Fibroblast of skin of scalp (primary cell): ENCODE measurements at places on chromosomes 5 and 9.

GRCh38 chr5:75512383-75513074, 838 bp downstream of the POLK start:
- DNase-seq = no peak

GRCh38 chr5:61551637-61552313, 219.7 kb downstream of the ZSWIM6 start:
- DNase-seq = no peak

GRCh38 chr5:1668141-1668721, 131.4 kb downstream of the MRPL36 start:
- DNase-seq = no peak

- no peak for DNase-seq
These were observed 70.1 kb upstream of the MAN2A1 start for GRCh38 chr5:109619606-109620005.

- peak; percentile 97 for DNase-seq
These were observed at the start of gene PCSK5 for GRCh38 chr9:75890472-75891276. PCSK5 (plus strand) TSS chr9:75890673; CDS start chr9:75891182, 509 bp downstream.

DNA sequence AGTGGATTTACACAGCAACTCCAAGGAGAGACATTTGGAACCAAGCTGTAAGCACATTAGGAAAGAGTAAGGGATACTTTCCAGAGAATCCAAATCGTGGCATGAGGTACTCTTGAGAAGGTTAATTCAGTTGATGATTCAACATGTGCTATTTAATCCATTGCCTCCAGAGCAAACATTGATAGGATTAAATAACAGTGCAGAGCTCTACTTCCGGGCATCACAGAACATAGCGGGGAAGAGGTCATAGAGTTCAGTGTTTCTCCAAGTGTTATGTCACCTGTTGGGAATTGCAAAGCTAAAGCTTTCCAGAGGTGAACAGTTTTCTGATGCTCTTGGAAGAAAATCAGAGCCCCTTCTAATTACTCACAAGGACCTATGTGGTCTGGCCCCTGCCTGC, 127.5 kb downstream of the PPP2R2B start:
- DNase-seq = no peak

DNA sequence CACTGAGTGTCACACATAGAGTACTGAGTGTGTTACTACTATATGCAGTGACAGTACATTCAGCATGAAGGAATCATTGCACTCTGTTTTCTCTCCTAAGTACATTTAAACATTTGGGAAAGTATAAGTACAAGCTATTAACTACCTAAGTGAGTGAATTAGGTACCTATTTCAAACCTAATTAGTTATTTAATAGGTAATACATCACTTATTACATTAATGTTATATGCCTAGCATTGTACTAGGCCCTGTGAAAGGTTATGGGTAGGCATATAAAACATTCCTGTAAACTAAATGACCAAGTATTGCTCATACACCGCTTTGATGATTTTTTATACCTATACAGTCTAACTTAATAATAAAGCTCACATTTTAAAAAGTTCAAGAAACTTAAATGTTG, 25.7 kb upstream of the PPP3R2 start:
- DNase-seq = no peak

DNA sequence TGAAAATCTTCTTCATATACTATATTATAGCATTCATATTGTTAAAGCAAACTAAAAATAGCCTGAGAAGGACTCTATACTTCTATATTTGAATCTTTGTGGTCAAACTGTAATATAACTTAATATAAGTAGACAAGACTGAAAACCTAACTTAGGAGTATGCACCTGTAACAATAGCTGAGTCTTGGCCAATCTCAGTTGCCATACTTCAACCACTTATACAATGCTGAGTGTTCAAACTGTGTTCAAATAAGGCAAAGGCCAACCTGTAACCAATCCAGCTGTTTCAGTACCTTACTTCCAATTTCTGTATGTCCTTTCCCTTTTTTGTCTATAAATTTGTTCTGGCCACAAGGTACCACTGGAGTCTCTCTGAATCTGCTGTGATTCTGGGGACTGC, 1360.8 kb upstream of the CDH9 start:
- no peak for DNase-seq

DNA sequence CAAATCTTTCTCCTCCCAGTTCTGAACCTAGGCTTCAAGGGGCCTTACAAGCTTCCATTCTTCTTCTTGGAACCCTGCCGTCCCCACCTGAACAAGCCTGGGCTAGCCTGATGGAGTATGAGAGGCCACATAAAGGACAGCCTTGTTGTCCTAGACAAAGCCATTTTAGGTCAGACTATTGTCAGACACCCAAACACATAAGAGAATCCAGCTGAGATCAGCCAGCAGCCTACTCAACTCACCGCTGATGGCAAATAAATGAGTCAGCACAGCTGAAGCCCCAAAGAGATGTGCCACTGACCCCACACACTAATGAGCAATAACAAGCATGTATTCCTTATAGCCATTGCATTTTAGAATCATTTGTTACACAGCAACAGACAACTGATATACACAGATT, 33.8 kb downstream of the SVEP1 start:
- DNase-seq = no peak

DNA sequence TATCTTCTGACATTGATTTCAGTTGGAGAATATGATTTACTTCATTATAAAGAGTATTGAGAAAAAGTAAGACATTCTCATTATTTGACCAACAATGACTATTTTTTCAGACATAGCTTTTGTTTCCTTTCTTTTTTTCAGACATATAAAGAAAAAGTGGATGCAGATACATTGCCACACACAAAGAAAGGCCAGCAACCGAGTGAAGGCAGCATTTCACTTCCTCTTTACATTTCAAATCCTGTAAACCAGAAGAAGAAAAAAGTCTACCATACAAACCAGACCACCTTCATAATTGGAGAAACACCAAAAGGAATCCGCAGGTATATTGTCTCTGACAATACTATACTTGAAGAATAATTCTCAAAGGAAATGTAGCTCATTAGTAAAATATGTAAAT, 128.9 kb downstream of the ERCC6L2 start:
- DNase-seq = no peak

DNA sequence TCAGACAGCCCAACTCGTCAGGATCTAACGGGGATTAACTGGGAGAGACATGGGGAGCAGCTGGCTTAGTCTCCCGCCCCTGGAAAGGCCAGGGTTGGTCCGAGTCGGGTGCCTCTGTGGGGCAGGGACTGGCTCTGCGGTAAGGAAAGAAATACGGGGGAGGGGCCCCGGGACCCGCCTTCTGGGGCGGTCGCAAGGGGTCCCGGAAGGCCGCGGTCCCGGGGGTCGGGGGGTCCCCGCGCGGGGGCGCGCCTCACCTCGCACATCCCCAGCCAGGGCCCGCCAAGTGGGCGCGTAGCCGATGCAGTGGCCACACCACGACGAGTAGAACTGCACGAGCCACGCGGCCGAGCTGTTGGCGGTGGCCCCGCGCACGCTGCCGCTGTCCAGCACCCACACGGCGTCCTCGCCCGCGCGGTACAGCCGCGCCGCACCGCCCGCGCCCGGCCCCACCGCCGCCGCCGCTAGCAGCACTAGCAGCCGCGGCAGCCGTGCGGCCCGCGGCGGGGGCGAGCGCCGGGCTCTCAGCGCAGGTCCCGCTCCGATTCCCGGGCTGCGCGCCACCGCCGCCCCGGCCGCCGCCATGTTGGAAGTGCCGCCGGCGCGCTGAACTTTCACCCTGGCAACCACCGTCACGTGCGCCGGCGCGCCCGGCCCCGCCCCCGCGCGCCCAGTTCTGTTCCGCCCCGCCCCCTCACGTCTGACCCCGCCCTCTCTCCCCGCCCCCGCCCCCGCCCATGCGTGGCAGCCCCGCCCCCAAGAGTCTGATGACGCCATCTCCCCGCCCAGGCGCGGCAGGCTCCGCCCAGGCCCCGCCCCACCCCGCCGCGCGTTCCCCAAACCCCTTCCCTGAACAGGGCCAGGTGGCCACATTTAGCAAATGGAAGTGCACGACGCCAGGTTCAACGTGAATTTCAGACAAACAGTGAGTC, at the start of gene QSOX2:
TSS of gene QSOX2 (minus strand) at position 594 of the 932 bp plus-strand sequence. CDS start at position 585, 9 bp downstream.
- peak; percentile 82 for DNase-seq

GRCh38 chr9:86257391-86257790, 2.1 kb downstream of the C9orf153 start:
- no peak for DNase-seq

GRCh38 chr5:6182271-6182815, 196.0 kb downstream of the MED10 start:
- no peak for DNase-seq

GRCh38 chr5:134590992-134591659, 41.5 kb downstream of the SAR1B start:
- no peak for DNase-seq

GRCh38 chr9:134987376-134987775, 69.7 kb upstream of the FCN1 start:
- no peak for DNase-seq

DNA sequence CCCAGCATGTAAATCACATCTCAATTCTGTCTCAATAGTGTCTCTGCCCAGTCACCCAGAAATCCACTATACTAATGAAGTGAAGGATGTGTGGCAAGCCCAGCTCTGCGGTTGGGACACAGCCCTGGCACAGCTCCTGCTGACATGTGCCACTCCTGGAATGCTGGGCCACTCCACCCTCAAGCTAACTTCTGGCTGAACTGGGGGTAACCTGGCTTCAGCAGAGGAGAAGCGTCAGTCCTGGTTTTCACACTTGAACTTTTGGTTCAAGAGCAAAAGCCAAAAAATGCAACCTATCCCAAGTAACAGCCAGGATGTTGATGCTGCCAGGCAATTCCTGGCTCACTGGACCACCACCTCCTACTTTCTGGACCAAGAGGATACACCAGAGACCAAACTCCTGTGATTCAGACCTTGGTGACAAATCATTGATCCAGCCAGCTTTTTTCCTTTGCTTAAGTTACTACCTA, 86.4 kb downstream of the ARRDC3 start:
- DNase-seq = no peak

- no peak for DNase-seq
These were observed 276.8 kb upstream of the RORB start for GRCh38 chr9:74220327-74220726.

- DNase-seq = peak; percentile 18
These were observed 1.3 kb downstream of the VCP start for GRCh38 chr9:35070823-35071813.

- peak; percentile 53 for DNase-seq
These were observed 21.4 kb downstream of the LHFPL2 start for GRCh38 chr5:78627175-78627574.

DNA sequence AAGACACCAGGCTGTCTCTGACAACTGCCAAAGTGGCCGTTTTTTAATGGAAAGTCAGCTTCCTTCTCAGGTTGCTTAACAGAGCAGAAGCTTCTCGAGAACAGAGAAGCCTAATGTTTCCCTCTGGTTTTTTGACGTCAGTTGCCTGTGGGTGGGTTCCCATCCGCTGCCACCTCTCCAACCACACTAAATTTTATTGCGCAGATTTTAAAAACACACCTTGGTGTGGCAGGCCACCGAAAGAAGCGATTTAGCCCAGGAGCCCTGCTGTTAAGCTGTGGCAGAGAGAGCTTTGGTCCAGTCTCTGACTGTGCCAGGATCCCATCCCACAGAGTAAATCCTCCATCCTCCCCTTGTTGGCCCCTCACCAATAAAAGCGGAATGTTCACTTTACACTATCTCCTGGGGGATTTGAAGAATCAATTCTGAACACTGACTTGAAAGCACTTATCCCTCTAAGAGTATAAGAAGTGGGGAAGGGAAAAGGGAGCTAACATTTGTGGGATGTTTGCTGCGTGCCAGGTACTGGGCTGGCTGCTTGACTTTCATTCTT, 181.6 kb downstream of the AOPEP start:
- DNase-seq = peak; percentile 61

GRCh38 chr5:54868511-54869483, 116.6 kb downstream of the ESM1 start:
- no peak for DNase-seq

DNA sequence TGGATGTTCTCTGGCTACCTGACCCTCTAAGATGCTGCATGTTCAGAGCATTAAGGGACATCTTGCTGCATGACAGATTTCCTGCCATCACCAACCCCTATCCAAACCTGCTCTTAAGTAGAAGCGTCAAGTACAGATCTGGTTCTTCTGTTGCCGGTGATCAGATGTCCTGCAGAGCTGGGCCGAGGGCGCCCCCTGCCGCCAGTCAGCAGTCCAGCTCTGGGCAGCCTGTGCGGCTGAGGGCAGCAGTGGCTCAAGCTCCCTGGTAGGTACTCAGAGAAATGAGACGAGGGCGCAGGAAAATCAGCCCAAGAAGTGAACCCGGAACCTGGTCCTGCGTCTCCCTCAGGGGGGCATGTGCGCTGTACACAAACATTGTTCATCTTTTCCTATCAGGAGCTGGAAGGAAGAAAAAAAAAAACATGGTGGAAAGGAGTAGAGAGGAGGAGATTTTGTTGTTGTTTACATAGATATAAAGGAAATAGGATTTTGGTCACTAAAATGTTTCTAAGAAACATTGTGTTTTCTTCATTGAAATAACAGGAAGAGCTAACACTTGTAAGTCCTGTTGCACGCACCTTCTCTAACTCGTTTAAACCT, 95.8 kb downstream of the CFAP90 start:
- peak; percentile 43 for DNase-seq

DNA sequence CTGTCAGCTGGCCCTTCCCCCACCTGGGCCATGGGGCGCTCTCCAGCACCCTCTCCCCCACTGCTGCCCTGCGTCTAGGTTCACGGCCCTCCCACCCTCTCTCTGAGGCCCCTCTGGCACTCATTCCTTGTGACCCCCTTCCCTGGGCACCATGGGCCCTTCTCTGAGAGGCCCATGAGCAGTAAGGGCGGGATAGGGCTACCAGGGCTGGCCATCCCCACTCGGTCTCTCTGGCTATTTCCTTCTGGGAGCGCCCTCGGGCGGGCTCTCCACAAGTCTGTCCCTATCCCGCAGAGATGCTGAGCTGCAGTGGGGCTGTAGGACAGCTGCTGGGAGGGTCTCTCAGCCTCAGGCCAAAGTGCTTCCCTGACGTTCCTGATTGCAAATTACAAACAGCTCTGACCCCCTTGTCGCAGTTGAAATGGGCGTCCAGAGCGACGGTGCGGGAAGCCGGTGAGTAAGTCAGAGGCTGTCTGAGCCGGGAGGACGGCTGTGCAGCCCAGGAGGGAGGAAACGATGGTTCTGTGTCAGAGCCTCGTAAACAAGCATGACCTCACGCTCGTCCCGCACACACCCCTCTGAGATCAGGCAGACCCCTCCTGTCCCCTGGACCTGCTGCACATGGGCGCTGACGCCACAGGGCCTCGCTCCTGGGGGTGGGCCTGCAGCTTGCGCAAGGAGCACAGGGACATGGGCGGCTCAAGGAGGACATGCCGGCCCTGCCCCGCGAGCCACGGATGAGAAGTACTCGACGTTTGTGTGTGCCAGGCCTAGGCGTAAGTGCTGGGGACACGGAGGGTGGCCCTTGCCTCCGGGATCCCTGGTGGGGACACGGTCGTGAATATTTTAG, 36.3 kb upstream of the GFPT2 start:
- no peak for DNase-seq

GRCh38 chr5:112257976-112258375, 161.1 kb downstream of the EPB41L4A start:
- no peak for DNase-seq
